HFFc6 (cell line): ENCODE measurements at places on chromosomes 3 and 15.

DNA sequence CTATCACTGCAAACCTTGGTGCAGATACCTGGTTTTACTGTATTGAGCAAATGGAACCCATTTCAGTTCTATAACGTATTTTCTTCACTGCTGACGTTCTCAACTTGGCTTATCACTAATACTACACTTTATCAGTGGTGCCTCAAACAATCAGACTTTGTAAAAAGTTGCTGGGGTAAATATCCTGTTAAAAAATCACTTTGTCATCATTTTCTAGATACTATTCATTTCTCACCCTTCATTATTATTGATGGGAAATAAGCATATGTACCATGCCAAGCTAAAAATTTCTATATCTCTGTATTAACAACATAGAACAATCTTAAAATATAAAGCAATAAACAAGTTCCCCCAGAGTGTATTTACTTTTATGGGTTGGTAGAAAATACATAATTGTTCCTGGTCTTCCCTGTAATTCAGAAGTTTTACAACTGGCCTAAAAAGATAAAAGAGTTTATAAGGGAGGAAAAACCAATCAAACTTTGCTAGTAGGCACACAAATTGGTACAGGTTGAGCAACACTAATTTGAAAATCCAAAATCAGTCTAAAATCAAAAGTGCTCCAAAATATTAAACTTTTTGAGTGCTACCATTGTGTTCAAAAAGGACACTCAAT is 33.2 kb downstream of the CIP2A start:
- no peak for DNase-seq

GRCh38 chr3:24494618-24495325 is at the start of gene THRB:
THRB (minus strand) TSS chr3:24494850.
- DNase-seq: no peak

DNA sequence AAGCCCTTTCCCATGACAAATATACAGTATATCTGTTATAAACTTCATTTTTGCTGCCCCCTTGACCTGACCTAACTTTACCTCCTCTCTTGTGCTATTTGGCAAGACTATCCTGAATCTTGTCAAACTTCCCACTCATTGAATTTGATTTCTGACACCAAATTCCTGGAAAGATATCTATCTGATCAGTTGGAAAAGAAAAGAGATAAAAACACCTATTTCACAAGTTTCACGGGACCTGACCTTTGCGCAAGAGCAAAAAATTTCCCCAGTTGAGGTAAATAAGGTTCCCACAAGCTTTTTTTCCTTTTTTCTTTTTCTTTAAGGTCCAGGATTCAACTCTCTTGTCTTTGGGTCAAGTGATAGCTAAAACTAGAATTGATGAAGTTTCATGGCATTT is 189.2 kb upstream of the LPP start:
- DNase-seq: no peak

- DNase-seq: no peak
Observed at GRCh38 chr15:33923446-33923845, 44.9 kb upstream of the CHRM5 start.

- DNase-seq: no peak
Observed at GRCh38 chr15:39690881-39691634, 91.6 kb downstream of the FSIP1 start.

GRCh38 chr3:69509288-69509687 is 123.4 kb upstream of the FRMD4B start:
- no peak for DNase-seq

GRCh38 chr15:43550527-43551363 is 33.3 kb downstream of the MAP1A start:
- peak; percentile 63 for DNase-seq

- DNase-seq: no peak
Observed at GRCh38 chr15:88604381-88605188, 16.6 kb upstream of the AEN start.

DNA sequence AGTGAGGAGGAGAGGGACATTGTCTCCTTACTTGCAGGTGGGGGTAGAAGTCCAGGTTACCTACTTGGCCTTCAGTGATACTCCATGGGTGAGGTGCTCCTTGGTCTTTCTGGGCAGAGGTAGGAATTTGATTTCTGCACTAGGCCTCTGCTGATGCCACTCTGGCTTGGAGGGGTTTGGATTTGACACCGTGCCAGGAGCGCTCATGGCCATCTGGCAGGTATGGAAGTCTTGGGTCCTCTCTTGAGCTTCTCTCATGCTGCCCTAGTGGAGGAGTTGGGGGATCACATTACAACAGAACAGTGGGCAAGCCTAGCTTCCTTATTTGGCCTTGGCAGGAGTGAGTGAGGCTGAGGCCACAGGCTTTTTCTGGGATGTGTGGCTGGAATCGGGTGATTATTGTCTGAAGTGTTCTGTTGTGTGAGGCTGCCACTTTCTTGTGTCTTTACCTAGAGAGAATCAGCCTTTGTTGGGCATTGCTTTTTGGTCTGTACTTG is 525.0 kb downstream of the GABRG3 start:
- DNase-seq: no peak
